Ammon's horn (tissue), 1 donor: ENCODE measurements at places on chromosomes 13 and 19.
A peak's percentile ranks its signal among the peaks of the same experiment; 100 is the strongest.

- DNase-seq, result no peak
Observed at GRCh38 chr13:102680842-102681740, 13.8 kb downstream of the METTL21C start.

DNA sequence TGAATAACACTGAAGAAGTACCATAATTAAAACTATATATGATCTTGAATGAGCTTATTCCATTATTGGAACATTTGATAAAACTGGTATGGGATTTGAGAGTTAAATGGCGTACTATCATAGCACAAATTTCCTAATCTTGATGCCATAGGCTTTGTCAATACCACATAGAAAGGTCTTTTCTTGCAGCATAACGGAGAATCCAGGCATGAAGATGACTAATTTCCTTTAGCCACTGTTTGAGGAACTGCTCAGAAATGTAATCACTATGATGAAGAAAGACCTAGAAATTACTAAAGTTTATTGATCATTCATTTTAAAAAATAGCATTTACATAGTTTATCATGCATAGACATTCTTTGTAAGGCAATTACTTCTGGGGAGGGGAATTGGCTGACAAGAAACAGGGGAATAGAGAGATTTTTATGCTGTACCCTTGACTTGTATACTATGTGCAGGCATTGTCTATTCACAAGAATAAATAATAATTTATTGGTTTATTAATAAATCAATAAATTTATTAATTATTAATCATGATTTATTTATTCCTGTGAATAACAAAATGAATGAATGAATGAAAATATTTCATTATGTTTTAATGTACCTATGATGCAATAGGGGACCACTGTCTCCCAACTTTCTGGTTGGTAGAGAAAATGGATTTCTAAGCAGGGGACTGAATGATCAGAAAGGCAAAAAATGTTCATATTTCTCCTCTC lies 2676.6 kb downstream of the PCDH9 start:
- DNase-seq, result no peak

DNA sequence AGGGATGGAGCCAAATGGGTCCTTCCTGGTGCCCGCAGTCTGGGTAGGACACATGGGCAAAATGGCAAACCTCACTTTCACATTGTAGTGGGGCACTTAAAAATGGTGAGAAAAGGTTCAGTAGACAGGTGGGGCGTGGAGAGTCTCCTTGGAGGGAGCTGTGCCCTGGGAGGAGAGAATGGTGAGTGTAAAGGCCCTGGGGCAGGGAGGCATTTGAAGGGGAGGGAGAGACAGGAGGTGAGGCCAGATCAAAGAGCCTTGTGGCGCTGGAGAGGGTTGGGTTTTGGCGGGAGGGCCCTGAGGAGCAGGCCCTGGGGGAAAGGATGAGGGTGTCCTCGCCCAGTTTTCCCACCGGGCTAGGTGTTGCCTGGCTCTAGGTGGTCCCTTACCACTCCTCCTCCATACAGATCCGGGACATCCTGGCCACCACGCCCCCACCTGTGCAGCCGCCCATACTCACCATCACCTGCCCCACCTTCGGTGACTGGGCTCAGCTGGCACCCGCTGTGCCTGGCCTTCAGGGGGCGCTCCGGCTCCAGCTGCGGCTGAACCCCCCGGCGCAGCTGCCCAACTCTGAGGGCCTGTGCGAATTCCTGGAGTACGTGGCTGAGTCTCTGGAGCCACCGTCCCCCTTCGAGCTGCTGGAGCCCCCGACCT lies 6.3 kb downstream of the MAP1S start:
- DNase-seq, result no peak

DNA sequence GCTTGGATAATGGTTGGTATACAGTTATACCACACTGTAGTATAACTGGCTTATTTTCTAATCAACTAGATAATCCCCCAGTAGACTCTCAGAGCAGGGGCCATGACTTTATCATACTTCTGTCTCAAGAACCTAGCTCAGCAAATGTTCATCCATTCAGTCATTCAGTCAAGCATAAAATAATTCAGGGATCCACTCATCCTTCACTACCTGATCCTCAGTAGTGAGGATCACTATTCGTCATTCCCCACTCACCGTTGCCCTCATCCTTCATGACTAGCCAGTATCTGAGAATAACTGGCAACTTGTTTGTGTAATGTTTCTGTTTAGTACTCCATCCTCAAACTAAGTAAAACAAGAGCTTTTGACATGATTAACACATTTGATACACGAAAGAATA lies 77.6 kb downstream of the TSC22D1 start:
- no peak for DNase-seq

DNA sequence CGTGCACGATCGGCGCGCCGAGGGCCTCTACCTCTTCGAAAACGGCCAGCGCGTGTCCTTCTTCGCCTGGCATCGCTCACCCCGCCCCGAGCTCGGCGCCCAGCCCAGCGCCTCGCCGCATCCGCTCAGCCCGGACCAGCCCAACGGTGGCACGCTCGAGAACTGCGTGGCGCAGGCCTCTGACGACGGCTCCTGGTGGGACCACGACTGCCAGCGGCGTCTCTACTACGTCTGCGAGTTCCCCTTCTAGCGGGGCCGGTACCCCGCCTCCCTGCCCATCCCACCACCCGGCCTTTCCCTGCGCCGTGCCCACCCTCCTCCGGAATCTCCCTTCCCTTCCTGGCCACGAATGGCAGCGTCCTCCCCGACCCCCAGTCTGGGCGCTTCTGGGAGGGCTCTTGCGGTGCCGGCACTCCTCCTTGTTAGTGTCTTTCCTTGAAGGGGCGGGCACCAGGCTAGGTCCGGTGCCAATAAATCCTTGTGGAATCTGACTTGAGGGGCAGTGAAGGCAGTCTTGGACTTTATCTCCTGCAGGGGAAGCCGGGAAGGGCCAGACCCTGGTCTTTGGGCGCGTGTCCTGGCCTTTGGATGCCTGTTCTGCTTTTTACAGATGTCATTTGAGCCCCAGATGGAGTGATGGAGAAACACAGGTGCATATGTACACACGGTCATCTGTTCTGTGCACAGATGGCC lies 2.2 kb downstream of the CLEC11A start:
- DNase-seq, result no peak

DNA sequence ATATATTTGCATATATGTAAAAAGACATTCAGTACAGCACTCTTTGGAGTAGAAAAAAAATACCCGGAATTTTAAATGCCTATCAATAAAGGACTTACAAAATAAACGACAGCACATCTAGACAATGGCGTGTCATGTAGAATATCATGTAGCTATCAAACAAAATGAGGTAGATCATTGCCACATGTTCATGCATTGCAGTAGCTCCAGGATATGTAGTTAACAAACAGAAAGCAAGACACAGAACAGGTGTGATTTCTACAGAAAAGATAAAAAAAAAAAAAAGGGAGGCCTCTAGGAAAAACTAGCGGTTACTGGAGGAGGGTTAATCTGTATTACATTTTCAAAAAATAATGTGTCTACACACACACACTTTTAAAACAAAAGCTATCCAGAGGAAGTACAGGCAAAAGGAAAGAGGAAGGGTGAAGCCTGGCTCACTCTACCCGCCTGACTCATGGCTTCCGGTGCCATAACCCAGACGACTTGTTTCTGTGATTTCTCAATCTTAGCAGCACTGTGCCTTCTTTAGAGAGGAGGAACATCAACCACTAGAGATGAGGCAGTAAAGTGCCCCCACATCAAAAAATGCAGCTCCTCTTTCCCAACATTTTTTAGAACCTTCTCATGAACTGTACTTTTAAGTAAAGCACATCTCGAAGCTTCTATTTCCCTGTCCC lies 6.9 kb downstream of the KCTD12 start:
- peak; percentile 74 for DNase-seq

DNA sequence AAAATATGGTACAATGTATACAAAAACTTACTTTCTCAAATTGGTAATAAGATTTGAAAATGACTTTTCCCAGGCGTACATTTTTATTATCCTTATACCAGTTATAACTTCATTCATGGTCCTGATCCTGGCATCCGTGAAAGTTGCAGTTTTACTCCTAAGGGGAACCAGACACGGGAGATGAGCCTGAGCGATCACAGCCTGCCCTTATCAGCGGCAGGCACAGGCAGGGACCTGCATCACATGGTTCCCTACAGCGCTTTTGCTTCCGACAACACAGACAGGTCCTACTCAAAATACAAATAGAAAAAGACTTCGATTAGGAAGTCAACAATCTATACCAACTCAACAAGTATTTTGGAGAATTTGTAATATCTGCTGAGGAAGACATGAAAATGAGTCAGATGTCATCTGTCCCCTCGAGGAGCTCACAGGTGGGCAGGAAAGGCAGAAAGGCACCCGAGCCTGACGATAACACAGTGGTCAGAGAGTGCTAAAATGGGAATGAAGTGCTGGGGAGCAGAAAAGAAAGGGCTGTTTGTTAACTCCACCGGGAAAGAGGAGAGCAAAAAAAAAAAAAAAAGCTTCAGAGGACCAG lies 93.4 kb downstream of the ABCC4 start:
- DNase-seq, result no peak

GRCh38 chr19:1102407-1103131 lies 1.2 kb upstream of the GPX4 start:
- DNase-seq, result no peak

- no peak for DNase-seq
Observed at GRCh38 chr13:92781965-92782690, 444.5 kb upstream of the GPC6 start.

DNA sequence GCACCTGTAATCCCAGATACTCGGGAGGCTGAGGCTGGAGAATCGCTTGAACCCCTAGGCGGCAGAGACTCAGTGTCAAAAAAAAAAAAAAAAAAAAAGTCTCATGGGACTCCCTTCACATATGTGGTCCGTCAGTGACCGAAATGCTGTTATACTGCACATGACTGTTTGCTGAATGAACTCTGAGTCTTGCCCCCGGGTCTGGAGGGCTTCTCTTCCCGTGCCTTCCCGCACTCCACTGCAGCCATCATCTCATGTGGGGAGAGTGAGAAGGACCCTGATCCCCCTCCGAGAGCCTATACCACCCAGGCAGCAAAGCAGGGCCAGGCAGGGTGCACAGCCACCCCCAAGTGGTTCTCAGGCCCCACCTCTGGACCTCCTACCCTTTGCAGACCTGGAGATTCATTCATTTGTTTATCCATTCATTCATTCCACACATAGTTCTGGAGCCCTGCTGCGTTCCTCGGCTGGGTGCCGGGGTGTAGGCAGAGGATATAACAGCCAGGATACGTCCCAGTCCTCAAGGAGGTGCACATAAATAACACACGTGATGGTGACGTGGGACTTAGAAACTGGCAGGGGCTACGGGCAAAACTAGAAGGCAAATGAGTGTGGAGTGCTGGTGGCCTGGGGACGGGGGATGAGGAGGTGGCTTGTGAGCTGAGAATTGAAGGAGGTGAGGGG lies 14.2 kb downstream of the NDUFA11 start:
- no peak for DNase-seq

DNA sequence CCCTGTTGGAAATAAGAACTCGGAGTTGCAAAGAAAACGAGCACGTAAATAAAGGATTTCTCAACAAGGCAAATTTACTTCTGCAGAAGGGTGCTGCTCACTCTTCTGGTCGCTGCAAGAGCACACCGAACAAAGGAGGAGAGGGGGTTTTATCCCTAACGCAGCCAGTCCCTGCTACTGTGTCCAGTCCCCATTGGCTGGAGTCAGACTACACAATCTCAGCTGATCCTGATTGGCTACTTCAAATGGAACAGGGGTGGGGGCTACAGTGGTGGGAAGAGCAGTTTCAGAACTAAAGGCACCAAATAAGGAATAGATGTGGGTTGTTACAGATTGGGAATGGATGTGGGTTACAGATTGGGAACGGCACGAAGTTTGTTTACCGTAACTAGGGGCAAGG lies 63.9 kb upstream of the MCF2L start:
- DNase-seq, result no peak

DNA sequence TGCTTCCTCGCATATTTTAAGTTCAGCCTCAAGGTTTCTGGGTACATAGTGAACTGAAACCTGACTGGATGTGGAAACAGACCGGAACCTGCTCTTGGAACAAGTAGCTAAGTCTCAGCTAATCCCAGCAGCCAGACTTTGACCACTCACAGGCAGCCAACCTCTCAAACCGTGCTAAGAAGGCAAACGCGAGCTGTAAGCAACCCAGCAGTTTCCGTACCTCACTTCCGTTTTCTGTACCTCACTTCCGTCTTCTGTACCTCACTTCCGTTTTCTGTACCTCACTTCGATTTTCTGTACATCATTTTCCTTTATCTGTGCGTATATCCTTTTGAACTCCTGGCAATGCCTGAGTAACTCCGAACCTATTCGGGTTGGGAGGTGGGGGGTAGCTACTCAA lies 96.8 kb downstream of the SUCLA2 start:
- no peak for DNase-seq

DNA sequence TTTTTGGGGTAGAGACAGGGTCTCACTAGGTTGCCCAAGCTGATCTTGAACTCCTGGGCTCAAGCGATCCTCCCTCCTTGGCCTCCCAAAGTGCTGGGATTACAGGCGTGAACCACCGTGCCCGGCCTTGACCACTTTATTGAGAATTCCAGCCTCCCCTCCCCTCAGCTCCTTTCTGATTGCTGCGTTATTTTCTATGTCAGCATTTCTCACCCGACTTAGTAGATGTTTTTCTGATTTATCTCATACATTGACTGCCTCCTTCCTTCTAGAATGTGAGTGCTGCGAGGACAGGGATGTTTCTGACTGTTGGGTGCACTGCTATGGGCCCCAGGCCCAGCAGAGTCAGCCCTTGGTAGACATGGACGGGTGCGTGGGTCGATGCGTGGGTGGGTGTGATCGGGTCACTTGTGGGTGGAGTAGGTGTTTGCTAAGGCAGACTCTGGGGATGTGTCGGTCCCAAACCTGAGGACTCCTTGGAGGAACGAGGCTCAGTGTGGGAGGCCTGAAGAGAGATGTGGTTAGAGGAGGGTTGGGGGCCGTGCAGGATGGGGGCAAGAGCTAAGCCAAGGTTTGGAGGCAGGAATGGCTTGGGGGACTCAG lies 34.2 kb upstream of the NCCRP1 start:
- DNase-seq, result no peak

DNA sequence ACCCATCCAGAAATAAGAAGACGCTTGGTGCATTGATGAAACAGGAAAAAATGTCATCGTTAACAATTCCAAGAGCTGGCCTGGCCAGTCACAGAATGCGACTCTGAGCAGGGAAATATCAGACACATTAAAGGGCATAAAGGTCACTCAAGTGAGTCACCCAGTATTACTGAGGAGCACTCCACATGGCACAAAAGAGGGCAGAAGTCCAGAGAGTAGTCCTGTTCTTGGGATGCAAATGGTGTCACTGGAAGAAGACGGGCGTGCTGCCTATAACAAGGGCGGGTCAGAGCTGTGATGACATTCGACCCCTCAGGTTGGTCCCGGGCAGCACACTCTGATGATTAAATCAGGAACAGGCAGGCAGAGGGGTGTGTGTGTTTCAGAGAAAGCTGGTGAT lies 720.3 kb downstream of the UQCRFS1 start:
- DNase-seq, result no peak

- DNase-seq, result no peak
Observed at GRCh38 chr13:110883542-110883941, 31.3 kb downstream of the ANKRD10 start.

GRCh38 chr13:26022538-26023292 lies 29.1 kb downstream of the SHISA2 start:
- no peak for DNase-seq

GRCh38 chr13:50125304-50125553 lies 110.0 kb downstream of the KCNRG start:
- DNase-seq, result no peak

GRCh38 chr13:44969551-44970484 lies 19.5 kb downstream of the NUFIP1 start:
- peak; percentile 77 for DNase-seq

GRCh38 chr19:48645620-48646000 lies 377 bp downstream of the CA11 start:
- no peak for DNase-seq
